ENCODE measurements at places on chromosomes 3 and 15.

DNA sequence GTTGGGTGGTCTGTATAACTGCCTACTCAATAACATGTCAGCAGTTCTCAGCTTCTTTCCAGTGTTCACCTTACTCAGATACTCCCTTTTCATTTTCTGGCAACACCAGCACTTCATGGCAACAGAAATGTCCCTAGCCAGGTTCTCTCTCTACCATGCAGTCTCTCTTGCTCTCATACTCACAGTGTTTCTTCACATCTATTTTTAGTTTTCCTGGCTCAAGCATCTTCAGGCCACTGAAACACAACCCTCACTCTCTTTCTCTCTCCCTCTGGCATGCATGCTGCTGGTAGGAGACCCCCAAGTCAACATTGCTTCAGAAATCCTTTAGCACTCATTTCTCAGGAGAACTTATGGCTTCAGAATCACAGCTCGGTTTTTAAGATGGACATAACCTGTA, at the start of gene CAPN3:
Gene CAPN3 (plus strand): TSS at position 253 of the 400 bp plus-strand sequence. CDS start 305 bp downstream, outside the sequence.
- no peak for DNase-seq

GRCh38 chr3:138082992-138083386, 32.4 kb downstream of the DZIP1L start:
- no peak for DNase-seq

- DNase-seq = no peak
Observed at GRCh38 chr15:90988296-90988695, 6.0 kb downstream of the PRC1 start.

- no peak for DNase-seq
Observed at GRCh38 chr3:150396956-150397550, 11.0 kb upstream of the TSC22D2 start.

DNA sequence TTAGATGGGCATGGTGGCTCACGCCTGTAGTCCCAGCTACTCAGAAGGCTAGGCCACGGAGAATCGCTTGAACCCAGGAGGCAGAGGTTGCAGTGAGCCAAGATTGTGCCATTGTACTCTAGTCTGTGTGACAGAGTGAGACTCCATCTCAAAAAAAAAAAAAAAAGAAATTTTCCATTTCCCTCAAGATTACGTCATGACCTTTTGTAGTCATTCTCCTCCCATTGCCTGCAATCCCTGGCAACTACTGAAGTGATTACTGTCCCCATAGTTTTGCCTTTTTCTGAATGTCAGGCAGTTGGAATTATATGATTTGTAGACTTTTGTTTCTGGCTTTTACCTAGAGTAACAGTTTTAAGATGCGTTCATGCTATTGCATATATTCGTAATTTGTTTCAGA, 28.0 kb downstream of the WDR76 start:
- DNase-seq = no peak

DNA sequence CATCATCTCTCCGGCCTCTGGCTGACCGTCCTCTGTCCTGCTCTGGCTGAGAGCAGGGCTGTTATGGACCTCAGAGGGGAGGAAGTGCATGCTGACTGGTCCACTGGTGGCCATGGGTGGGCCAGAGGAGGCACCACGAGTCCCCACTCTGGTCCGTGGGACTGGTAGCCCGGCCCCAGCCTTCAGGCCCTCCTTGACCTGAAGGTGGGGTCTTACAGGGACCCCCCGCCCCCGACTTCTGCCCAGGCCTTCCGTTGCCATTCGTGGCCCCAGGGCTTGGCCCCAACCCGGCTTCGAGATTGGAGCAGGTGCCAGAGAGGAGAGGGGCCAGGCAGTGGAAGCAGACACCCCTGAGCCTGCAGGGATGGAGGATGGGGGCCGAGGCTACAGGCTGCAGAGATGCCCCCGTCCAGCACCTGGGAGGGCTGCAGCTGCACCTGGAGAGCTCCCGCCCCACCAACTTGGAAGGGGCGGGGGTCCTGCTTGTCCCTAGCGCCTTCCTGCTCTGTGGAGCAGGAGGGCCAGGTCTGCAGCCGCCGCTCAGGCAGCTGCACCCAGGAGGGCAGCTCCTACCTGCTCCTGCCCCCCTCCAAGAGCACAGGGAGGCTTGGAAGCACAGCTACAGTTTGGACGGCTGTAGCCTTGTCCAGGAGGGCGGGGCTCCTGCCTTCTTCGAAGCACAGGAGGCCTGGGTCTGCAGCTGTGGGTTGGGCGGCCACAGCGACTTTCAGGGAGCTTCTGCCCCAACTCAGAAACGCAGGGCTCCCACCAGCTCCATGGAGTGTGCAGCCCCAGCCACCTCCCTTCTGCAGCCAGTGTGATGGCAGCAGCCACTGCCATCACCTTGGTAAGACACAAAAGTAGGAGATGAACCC, 142.5 kb downstream of the KLF13 start:
- no peak for DNase-seq

GRCh38 chr3:135895106-135895733, 70.3 kb upstream of the PPP2R3A start:
- DNase-seq = peak; percentile 58

DNA sequence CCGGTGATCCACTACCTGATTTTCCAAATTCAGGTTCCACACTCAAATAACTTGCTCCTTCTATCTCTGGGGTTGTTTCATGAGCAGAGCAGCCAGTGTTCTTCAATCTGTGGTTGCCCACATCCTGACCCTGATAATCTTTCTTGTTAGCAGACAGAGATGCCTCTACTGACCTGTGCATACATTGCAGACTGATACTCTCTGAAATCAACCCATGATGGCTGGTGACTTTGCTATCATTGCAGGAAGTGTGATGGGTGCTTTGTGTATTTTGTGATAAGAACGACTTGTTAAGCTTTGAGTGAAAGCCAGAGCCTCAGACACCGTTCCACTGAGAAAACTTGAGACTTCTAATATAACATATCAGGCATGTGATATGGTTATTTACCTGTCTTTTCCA, 39.9 kb downstream of the GATM start:
- DNase-seq = no peak

DNA sequence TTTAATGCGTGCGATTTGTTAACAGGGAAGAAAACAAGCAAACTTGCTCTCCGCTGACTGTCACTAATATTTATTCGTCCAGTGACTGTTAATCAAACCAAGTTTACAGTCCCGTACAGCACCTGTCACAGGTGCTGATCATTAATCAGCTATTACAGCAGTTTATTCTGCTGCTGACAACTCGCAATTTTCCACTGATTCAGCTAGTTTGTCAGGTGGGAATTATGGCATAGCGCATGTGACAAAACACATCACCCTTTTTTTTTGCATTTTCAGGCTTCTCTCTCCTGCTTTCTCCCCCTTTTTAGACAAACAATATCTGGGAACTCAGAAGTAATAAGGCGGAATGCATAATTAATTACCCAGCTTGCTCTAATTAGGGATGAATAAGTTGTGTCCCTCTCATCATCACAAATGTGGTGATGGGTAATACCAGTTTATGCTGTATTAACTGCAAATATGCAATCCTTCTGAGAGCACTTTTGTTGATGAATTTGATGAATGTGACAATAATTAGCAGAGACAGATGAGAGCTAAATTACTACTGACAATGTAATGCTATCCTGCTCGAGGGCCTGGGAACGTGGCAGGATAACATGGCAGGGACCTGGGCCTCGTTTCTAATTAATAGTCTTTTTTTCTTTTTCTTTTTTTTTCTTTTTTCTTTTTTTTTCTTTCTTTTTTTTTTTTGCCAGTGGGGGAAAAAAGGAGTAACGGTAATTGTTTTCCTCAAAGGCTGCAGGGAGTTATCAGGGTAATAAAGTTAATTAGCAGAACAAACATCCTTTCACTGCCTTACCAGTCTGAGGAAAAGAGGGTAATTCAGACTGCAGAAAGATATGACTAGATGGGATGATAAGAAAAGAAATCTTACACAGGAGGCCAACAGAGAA, 150.3 kb upstream of the SOX2 start:
- peak; percentile 58 for DNase-seq

DNA sequence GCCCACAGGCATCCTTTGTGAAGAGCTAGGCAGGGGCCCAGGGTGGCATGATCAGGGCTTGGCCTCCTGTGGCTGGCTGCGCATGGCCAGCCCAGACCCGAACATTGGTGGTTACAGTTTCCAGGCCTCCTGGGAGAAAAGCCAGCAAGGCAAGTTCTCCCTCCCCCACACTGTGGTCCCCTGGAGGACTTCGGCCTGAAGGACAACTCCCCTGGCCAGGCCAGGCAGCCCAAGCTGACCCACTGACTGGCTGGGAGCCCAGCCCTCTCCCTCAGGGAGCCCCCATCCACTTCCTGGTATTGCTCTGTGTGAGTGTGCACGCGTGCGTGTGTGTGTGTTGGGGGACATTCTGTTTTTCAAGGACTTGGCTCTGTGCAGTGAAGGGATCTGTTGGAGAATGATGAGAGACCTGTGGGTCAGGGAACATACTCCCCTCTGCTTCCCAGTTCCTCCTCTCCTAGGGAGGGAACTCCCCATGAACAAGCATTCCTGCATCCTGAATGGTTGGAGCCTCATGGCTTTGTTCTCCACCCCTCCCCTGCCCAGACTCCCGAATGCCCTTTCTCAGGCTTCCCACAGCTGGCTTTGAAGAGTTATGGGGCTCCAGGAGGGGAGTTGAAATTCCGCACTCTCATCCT, 29.5 kb downstream of the CORO2B start:
- no peak for DNase-seq

GRCh38 chr3:134340982-134341365, 33.3 kb downstream of the AMOTL2 start:
- no peak for DNase-seq

DNA sequence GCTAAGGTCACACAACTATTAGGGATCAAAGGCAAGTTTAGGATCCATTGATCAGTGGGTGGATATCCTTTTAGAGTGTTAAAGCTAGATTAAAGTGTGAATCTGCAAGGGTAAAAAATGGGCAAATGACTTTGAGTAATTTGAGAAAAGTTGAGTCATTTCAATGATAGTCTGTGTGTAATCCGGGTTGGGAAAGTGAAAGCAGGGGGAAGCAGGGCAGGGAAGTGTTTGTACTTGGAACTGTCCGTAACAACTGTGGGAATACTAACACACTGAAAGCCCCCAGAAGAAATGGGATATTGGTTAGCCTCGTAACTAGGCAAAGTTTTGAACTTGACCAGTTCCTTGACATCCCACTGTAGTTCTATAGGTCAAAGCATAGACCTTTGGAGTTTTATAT, 187.2 kb upstream of the SLITRK3 start:
- DNase-seq = no peak

DNA sequence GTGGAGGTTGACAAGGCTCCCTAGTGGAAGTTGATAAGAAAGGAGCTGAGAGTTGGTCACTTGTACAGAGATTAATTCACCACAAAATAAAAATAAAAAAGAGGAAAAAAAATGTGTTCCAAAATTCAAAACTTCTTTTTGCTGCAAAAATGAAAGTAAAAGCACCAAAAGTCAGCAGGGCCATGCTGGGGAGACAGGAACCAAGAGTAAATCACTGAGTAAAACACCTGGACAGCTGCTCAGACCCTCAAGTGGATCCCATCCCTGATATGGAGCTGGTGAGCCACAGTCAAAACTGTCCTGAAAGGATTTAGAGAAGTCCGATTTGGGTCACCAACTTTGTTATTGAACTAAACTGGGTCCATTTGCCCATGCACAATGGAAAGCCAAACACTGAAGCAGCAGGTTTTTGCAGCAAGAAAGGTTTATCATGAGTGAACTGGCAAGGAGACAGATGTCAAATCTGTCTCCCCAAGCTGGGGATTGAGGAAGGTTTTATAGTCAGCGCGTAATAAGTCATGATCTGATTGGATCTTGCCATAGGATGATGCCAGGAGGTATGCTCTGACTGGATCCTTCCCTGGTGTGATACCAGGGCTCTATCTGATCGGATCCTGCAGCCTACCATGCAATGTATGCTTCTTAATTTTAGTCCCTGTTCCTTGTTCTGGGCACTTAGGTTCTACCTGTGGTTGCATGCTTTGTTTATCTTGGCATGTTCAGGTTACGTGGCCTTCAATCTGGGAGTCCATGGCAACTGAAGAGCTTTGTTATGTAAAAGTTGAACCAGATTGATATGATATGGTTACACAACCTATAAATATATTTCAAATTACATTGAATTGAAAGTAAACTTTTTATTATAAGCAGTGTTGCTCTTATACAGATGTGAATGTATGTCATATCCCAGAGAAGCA, 313.2 kb downstream of the POLQ start:
- peak; percentile 7 for DNase-seq

DNA sequence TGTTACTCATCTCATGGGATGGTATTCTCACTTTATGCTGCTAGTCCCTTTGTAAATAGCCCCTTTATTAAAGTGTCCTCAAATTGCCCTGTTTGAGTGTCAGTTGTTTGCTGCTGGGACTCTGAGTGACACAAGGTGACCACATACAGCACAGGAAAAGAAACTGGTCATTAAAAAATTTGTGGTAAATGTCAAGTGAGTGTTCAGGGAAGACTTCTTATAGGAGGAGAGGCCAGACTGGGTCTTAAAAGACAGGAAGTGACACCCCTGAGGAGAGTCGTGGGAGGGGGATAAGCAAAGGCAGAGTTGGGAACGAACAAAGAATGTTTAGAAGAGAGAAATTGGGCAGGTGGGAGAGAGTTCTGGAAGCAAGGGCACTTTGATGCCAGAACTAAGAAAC, 35.2 kb downstream of the CCR3 start:
- no peak for DNase-seq

DNA sequence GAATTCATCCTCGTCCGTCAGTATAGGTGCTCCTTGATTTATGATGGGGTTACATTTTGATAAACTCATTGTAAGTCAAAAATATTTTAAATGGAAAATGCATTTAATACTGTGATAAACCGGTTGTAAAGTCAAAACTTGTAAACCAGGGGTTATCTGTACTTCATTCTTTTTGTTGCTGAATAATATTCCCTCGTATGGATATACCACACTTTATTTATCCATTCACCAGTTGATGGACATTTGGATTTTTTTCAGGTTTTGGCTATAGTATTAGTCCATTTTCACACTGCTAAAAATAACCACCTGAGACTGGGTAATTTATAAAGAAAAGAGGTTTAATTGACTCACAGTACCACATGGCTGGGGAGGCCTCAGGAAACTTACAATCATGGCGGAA, 47.7 kb downstream of the NFKBIZ start:
- no peak for DNase-seq

DNA sequence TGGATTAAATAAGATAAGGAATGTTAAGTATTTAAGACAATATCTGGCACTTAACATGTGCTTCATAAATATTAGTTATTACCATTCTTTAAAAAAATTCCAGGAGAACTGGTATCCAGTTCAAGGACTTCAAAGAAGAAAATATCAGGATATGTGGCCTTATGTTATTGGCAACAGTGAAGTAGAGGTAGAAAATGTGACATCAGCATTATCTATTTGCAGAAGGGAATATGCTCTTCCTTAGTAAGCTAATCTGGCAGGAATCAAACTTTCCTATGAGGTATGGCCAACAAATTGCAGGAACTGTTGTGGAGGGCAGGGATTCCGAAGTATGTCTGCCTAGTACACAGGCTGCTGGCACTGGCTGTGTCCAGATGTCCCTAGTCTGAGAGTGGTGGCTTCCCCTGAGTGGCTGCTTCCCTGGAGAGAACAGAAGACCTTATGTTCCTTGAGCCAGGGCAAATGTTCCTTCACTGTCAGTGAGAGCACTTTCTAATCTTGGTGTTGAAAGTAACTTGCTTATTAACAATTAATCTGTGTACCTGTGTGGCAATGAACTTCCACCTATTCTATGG, 351.7 kb upstream of the THRB start:
- DNase-seq = no peak
